Epithelial cell of umbilical artery (primary cell): ENCODE measurements at places on chromosomes 16 and 17. TPM values are rescaled to one million over a fixed set of nuclear protein-coding genes. Genes with fewer than 3 reads are reported as not detected.

The C1QTNF8 gene
- not detected in 2 replicates for total RNA-seq

The LLGL2 gene
- total RNA-seq: 1.8 and 2.9 TPM in 2 replicates

The TMEM235 gene
- total RNA-seq: under 0.01 and 0.46 TPM in 2 replicates

The CD300LG gene
- not detected in 2 replicates for total RNA-seq

The ASPA gene
- under 0.01 TPM in 1 of 2 replicates, not detected in the other for total RNA-seq

The CFAP119 gene
- total RNA-seq: 1.5 and 1.6 TPM in 2 replicates

The NXPH3 gene
- under 0.01 and 0.61 TPM in 2 replicates for total RNA-seq

The TP53TG3B gene
- total RNA-seq: not detected in 2 replicates

The NFAT5 gene
- 7.8 and 13.7 TPM in 2 replicates for total RNA-seq

The MPG gene
- 133 and 217 TPM in 2 replicates for total RNA-seq

The UNC13D gene
- total RNA-seq: 1.9 and 3.8 TPM in 2 replicates

The RGS9 gene
- total RNA-seq: 0.65 and 1.8 TPM in 2 replicates

The ENPP7 gene
- not detected in 2 replicates for total RNA-seq

The KRTAP1-1 gene
- total RNA-seq: not detected in 2 replicates

The MARVELD3 gene
- total RNA-seq: not detected in 2 replicates
